NCI-H1105 (cell line): ENCODE measurements at places on chromosomes 16 and 17.

- DNase-seq: no peak
Measured at GRCh38 chr17:77325577-77326075, 184.9 kb downstream of the SEC14L1 start.

GRCh38 chr17:34715504-34715903 is 136.1 kb downstream of the TMEM132E start:
- DNase-seq: no peak

- DNase-seq: no peak
Measured at GRCh38 chr16:26118575-26118974, 426.8 kb downstream of the HS3ST4 start.

- DNase-seq: no peak
Measured at GRCh38 chr17:10417431-10417830, 4.3 kb downstream of the MYH8 start.

DNA sequence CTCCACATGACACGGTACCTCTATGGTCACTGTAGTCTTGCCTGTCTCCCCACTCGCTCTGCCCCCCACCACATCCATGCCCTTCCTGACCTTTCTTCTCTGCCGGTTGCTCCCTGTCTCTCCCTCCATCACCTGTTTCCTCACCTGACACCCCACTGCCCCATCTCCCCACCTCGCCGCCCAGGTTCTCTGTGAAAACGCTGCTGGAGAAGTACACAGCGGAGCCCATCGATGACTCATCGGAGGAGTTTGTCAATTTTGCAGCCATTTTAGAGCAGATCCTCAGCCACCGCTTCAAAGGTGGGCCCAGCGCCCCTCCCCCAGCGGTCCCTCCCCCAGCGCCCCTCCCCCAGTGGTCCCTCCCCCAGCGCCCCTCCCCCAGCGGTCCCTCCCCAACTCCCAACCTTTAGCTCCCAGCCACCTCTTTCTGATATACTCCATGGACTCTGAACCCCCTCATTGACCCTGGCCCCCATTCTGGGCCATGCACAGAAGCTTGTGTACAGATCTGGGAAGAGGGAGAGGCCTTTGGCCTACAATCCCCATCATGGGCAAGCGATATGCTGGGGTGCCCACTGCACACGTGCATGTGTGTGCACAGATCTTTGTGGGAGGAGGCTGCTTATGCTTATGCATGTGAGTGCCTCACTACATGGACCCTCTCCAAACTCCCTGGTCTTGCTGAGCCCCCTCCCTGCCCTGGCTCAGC is 4.1 kb downstream of the RUNDC3A start:
- DNase-seq: no peak

DNA sequence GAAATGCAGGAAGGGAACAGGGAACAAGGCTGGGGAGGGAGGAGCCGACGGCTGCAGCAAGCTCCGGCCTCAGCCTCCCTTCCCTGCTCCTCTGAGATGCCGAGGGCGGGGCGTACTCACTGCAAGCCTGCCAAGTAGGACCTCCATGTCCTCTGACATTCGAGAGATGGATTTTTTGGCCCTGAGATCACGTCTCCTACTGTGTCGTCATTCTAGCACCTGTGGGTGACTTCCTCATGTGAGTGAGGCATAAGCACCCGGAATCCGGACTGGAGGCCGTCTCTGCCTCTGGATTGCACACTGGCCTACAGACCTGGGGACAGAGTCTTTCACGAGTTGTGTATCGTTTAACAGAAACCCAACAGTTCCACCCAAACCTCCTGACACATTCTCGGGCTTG is 14.5 kb downstream of the MRM3 start:
- no peak for DNase-seq

DNA sequence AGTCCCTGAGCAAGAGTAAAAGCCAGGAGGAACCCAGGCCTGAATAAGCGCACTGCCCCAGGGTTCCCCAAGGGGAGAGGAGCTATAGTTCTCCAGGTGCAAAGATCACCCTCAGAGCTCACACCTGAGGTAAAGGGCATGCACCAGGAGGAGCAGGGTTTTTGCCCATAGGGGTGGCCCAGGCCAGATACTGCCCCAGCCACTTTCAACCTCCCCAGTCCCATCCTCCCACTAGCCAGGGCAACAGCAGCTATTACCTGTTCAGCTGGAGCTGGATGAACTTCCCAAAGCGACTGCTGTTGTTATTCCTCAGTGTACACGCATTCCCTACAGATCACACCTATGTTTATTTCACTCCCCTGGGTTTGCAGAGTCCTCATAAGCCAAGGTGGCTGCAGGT is 19.8 kb downstream of the MYO19 start:
- DNase-seq: no peak

DNA sequence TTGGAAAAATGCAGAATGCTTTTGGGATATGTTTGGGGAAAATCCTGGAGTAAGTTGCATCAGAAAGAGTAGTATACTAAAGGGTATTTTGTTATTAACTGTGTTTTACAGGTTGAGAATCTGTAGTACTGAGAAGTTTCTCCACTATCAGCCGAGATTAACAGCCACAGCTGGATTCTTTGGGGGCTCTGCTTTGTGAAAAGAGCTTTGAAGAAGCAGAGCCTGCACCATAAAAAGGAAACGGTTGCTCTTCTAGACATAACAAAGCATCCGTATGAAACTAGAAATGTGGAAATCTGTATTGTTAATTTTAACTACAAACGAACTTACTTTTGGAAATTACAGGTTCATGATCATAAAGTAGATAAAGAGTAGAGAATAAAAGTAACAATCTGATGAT is 5.3 kb downstream of the NLK start:
- DNase-seq: no peak

- no peak for DNase-seq
Measured at GRCh38 chr16:8572919-8573724, 17.2 kb downstream of the TMEM114 start.

DNA sequence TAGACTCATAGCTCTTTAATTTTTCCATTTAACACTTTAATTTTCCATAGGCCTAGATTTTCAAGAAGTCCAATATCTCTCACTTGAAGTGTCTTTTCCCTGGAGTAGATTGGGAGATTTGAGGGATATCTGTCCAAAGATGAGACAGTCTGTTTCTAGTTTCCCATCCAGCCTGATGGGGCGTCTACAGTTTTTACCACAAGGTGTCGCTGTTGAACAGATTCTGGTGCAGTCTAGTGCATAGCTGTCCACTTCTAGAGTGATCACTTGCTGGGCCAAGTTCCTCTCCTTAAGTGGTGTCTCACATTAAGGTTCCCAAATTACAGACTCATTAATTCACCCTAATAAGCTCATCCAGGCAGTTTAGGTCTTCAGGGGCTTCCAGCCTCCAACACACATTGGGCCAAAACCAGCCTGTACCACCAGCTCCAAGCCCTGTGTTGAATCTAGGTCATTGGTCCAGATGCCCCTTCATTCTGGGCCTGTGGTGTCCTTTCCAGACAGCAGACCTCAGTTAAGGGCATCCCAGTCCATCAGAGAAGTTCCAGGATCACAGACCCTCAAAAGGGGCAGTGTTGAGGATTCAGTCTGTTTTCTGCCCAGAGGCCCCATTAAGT is 9.4 kb downstream of the SNX20 start:
- peak; percentile 8 for DNase-seq

- no peak for DNase-seq
Measured at GRCh38 chr17:80229011-80229410, 8.8 kb downstream of the SLC26A11 start.

DNA sequence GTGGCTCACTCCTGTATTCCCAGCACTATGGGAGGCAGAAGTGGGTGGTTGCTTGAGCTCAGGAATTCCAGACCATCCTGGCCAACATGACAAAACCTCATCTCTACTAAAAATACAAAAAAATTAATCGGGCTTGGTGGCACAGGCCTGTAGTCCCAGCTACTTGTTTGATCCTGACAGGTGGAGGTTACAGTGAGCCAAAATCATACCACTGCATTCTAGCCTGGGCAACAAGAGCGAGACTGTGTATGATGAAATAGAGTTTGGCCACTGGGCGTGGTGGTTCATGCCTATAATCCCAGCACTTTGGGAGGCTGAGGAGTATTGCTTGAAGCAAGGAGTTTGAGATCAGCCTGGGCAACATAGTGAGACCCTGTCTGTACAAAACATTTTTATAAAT is 173.3 kb downstream of the TANC2 start:
- DNase-seq: no peak
